Stimulated activated CD4-positive, alpha-beta T cell treated with anti-CD3 and anti-CD28 coated beads, Interleukin-4, amount 100 ng/mL, for 24 hours (primary cell): ENCODE measurements at places on chromosomes 12 and 14.

DNA sequence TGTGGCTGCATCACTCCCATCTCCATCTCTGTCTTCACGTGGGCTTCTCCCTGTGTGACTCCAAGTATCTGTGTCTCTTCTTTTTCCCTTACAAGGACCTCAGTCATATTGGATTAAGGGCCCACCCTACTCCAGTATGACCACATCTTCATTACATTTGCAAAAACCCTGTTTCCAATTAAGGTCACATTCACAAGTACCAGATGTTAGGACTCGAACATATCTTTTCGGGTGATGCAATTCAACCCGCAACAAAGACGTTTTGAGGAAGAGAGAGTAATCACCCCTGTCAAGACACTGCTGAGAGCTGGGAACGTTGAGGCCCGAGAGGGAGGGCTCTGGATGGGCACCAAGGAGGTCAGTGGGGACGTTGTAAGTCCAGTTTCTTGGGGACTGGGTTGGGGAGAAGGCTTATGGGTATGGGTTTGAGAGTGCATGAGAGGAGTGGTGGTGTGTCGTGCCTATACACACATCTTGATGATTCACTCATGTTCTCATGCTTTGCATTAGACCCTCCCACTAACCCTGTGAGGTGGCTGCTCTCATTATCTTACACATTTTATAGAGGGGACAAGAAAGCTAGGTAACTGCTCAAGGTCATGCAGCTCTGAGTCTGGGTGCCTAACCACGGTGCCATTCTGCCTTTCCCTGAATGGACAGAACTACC is 12.1 kb upstream of the IFI27 start:
- DNase-seq: no peak

DNA sequence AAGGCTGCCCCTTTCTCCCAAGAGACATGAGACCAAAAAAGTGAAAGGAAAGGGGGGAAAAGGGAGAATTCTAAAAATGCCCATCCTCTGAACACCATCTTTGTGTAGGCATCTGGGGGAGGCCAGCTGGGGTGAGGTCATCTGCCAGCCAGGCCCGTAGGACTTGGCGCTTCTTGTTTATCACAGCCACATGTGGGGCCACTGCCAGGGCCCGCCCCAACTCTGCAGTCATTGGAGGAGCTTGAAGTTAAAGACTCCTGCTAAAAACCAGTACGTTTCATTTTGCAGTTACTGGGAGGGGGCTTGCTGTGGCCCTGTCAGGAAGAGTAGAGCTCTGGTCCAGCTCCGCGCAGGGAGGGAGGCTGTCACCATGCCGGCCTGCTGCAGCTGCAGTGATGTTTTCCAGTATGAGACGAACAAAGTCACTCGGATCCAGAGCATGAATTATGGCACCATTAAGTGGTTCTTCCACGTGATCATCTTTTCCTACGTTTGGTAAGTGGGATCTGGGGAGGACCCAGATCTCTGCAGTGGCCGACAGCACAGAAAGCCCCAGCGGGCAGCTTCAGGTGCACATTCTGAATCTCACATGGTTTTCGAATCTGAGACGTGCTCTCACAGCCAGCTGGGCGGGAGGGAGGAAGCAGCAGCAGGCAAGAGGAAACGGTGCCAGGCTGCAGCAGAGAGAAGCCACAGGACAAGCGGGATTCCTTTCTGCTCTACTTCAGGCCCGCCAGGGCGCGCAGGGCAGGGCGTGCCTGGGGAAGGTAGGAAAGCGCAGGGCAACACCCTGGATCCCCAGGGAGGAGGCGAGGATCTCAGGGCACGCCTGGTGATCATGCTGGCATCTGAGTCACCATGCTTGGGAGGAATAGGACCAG is at the start of gene P2RX7:
Gene P2RX7 (plus strand): TSS at position 276 of the 881 bp plus-strand sequence. CDS start 95 bp downstream, at position 371.
- peak; percentile 30 for DNase-seq

GRCh38 chr14:68938271-68939150 is 40.6 kb downstream of the ACTN1 start:
- DNase-seq: no peak

GRCh38 chr12:49110464-49111155 is at the start of gene LMBR1L:
Gene LMBR1L (minus strand): TSS chr12:49110847. CDS start chr12:49110555, 292 bp downstream.
- peak; percentile 96 for DNase-seq

GRCh38 chr12:66047411-66048021 is 83.0 kb downstream of the LLPH start:
- DNase-seq: no peak

DNA sequence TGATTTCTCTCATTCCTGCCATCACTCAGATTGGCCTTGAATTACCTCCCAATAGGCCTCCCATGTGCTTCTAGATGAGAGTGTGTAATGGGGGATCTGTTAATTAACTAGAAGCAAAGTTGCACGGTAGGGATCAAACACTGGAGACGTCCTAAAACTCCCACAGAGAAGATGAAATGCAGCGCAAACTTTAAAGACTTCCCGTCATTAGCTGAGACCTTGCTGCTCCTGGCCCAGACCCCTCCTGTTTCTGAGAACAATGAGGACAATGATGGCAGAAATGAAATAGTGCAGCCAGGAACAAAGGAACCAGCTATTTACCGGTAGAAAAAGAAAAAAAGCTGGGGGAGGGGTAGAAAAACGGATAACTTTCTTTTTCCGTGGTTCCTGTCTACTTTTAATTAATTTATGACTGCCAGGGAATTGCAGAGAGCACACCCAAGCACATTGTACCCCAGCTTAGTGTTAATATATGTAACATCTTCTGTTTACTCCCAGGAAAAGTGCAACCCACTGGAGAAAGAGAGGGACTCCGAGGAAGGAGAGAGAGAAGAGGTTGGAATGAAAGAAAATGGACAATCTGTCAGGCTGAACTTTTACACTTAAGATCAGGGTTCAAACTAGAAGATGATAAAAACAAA is 280.7 kb upstream of the SOX5 start:
- no peak for DNase-seq

- DNase-seq: no peak
Measured at GRCh38 chr14:71538288-71538687, 393.9 kb upstream of the RGS6 start.

GRCh38 chr12:76137606-76138005 is 53.1 kb upstream of the NAP1L1 start:
- no peak for DNase-seq

DNA sequence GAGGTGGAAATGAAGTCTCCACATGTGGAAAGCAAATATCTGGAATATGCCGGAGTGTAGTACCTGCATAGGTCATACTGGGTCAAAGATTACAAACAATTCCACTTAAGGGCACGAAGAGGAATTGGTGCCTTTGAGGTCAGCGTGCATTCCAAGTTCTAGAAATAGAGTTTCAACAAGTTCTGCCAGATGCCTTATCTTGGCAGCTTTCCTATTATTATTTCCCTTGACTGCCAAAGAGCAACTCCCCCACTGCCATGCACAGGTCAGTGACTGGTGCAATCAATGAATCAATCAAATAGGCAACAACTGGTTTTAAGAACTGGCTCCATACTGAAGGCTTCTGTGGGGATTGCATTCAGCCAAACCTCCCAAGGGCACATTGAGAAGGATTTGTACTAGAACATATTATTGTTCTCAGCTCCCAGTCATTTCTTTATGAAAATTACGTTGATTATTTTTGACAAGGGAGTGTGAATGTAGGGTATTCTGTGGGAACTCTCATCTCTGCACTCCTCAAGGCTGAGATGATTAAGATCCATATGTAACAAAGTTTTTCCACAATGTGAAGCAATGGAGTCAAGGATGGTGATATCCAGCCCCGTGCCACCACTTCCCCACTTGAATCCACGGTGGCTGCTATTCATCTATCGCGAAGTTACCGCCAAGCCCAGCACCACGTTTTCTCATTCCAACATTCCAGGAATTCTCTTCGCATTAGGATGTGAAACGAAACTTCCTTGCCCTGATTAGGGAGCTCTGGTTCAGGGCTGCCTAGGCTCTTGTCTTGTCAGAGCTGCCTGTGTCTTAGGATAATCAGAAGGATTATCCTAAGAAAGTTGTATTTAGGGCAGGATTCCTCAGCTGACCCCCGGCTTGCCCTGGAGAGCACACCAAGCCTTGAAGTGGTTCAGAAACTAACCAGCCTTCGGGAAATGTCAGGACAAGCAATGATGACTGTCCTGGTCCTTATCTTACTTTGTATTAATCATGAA is 115.1 kb upstream of the PCED1B start:
- DNase-seq: no peak
